ENCODE measurements at places on chromosomes 1 and 21.
A peak's percentile ranks its signal among the peaks of the same experiment; 100 is the strongest.

DNA sequence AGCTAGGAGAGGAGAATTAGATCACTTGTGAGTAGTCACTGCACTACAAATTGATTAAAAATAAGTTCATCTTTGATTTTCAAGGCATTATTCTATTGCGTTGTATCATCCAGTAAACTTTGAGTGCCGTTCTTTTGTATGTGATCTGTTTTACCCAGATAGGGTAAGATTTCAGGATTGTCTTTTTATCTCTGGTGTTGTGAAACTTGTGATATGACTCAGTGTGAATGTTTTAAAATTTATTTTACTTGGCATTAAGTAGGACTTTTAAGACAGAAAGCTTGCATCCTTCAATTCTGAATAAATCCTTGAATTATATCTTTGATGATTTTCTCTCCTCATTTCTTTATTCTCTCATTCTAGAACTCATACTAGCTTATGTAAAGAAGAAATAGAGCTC is 93.3 kb upstream of the ADAMTS5 start:
- no peak for DNase-seq

- DNase-seq: no peak
Observed at GRCh38 chr21:19123053-19123452, 719.5 kb upstream of the TMPRSS15 start.

- DNase-seq: no peak
Observed at GRCh38 chr1:88680911-88681622, 3.0 kb upstream of the PKN2 start.

DNA sequence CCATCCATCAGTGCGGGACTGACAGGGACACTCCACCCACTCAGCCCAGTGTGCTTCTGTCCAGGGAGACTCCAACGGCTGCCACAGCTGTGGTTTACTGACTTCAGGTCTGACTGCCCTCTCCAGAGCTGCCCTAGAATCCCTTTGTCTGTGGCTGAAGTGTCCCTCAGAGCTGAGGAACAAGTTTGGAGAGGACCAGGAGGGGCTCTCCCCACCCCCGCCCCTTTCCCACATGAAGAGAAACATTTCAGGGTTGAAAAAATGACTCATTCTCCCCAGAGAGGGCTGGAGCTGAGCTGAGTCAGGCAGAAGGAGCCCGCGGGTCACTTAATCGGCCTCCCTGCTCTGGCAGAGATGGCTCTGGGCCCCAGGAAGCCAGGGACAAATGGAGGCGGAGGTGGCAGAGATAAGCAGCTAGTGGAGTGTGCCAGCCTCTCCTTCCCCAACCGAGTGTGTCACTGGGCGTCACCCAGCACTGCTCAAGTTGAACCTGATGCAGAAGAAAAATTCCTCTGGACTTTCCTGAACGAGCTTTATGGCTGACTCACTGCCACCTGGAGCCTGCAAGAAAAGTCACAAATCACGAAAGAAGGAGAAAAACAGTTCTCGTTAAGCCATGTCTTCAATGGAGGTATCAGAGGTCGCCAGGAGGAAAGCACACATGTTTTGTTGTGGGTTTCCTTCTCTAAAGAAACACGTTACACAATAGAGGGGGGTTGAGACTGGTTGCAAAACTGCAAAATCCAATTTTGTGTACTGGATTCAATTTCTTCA is 34.3 kb upstream of the ECE1 start:
- peak; percentile 85 for DNase-seq

GRCh38 chr21:41761934-41762635 is 4.8 kb downstream of the RIPK4 start:
- no peak for DNase-seq

GRCh38 chr1:205073511-205073910 is 10.7 kb downstream of the TMEM81 start:
- DNase-seq: no peak

DNA sequence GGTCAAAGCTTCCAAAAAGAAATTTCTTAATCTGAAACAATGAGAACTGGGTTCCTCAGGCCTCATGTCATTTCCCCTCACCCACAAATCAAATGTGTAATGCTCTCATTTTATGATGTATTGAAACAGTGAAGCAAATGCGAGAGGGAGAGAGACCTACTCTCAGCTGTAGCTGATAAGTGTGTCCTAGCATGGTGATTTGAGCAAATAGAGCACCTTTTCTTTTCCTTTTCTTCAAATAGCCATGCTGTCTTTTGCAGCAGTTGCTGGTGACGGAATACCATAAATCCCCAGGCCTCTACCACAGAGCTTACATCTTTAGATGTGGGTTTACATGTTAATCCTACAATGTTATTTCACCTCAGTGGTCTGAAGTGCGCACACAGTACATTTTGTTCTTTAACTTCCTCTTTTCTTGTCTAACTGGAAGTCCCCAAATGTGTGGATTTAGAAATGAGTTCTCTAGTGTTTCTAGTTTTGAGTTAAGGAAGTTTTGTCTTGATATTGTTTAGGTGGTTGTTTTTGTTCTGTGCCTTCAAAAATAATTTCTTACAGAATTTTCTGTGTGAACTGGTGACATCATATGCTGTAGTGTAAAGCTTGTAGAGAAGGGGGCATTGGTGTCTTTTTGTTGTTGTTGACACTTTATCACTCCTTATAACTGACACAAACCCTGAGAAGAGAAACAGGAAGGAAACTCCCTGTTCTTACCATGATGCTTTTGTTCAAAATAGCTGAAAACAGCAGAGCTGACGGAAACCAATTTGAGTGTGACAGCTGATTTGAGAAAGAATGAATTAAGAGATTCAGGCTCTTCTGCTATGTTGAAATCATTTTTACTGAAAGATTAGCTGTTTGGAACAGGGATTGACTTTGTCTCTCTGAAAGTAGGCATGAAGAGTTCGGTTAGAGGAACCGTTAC is 12.2 kb downstream of the SMAP2 start:
- peak; percentile 69 for DNase-seq
